Glutamatergic neuron (in vitro differentiated cells): ENCODE measurements at places on chromosomes 2 and 18. TPM values are rescaled to one million over a fixed set of nuclear protein-coding genes. Genes with fewer than 3 reads are reported as not detected.
A peak's percentile ranks its signal among the peaks of the same experiment; 100 is the strongest.

DNA sequence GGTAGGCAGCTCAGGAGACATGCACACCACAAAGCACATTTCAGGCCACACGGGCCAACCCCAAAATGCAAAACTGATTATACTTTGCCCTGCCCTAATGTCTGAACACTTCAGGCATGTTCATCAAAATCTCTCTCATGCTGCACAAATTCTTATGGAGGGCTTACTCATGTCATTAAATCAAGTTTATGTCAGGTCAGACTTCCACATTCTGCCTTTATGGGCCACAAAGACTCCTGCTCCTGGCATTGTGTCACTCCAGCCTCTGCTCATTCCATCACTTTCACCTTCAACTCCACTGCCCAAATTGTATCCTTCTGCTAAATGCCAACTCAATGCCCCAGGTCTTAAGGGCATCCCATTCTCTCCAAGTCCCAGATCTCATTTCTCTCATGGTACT, 9.2 kb downstream of the UXS1 start:
- DNase-seq, result no peak
- H3K36me3 ChIP-seq, result no peaks in the 10 kb centered on the region
- H3K4me1 ChIP-seq, result peaks cover 22% of the 10 kb centered on the region
- H3K27ac ChIP-seq, result no peak overlapping the region
- H3K27me3 ChIP-seq, result no peaks in the 10 kb centered on the region
- no peak overlapping the region for H3K4me3 ChIP-seq

DNA sequence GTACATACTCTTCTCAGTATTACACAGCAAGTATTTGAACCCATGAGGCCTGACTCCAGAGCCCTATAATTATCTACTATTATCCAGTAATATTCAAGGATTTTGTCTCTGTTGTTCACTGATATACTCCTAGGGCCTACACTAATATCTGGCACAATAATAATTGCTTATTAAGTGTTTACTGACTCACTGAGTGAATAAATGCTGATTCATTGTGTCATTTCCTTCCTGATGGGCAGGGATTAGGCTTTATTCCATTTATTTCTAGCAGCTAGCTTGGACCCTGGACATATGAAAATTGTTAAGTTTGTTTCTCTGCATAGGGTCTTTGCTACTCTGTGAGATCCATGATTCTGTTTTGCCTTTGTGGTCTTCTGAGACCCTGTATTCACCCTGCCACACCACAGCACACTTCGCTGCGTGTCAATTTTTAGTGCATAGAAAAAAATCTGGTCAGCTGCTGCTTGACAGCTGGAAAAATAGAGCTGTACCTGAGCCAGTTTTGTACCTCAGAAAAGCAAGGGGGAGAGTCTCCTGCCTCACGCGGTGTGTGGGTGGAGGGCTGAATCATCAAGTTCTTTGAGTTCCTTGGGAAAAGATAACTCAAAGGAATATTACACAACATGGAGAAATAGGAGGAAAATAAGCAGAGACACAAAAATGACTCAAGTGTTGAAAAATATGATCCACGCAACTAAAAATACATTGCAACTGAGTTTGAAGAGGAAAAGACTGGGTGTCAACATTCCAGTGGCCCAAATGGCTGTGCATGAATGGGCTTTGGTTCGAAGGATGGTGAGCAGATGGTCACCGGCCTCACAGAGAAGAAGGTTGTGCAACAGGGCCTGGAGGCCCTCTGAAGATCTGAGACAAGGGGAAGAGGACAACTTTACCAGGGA, 18.9 kb upstream of the DPP4 start:
- H3K27me3 ChIP-seq, result no peaks in the 10 kb centered on the region
- H3K4me3 ChIP-seq, result no peak overlapping the region
- DNase-seq, result no peak
- H3K4me1 ChIP-seq, result no peaks in the 10 kb centered on the region
- H3K36me3 ChIP-seq, result no peaks in the 10 kb centered on the region

The ZNF892 gene
- 21.1 TPM for total RNA-seq

The G6PC2 gene
- total RNA-seq, result not detected

GRCh38 chr2:37877457-37878315, 47.4 kb upstream of the RMDN2 start:
- peaks cover 13% of the 10 kb centered on the region for H3K4me1 ChIP-seq
- H3K4me3 ChIP-seq, result no peak overlapping the region
- H3K27ac ChIP-seq, result peak overlapping the region; percentile 59
- DNase-seq, result no peak

DNA sequence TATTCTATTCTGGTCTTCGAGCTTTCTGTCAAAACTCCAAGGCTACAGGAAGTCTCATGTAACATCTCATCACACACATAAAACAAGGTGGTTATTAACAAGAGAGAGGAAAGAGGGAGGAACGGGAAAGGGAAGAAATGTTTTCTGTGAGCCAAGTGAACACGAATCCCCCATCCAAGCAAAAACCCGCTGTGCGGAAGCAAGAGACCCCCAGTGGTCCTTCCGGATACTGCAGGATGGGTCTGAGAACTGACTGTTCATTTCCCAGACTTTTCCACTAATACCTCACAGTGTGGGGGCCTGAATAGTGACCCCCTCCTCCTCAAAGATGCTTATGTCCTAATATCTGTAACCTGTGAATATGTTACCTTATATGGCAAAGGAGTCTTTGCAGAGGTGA, 19.0 kb upstream of the DIPK1C start:
- no peak overlapping the region for H3K4me3 ChIP-seq
- H3K4me1 ChIP-seq, result no peaks in the 10 kb centered on the region
- no peaks in the 10 kb centered on the region for H3K27me3 ChIP-seq
- DNase-seq, result peak; percentile 82
- H3K36me3 ChIP-seq, result no peaks in the 10 kb centered on the region

- no peak overlapping the region for H3K27ac ChIP-seq
- peaks cover 3% of the 10 kb centered on the region for H3K4me1 ChIP-seq
- no peaks in the 10 kb centered on the region for H3K27me3 ChIP-seq
- peaks cover 3% of the 10 kb centered on the region for H3K36me3 ChIP-seq
- H3K4me3 ChIP-seq, result no peak overlapping the region
- DNase-seq, result no peak
Observed at GRCh38 chr2:16621316-16621715, 44.3 kb downstream of the CYRIA start.

GRCh38 chr2:240300261-240300821, 135.1 kb upstream of the GPC1 start:
- H3K27me3 ChIP-seq, result peaks cover 4% of the 10 kb centered on the region
- H3K27ac ChIP-seq, result no peak overlapping the region
- no peak overlapping the region for H3K4me3 ChIP-seq
- H3K4me1 ChIP-seq, result peaks cover 6% of the 10 kb centered on the region
- DNase-seq, result no peak

- no peak overlapping the region for H3K27ac ChIP-seq
- H3K36me3 ChIP-seq, result no peaks in the 10 kb centered on the region
- no peak overlapping the region for H3K4me3 ChIP-seq
- H3K27me3 ChIP-seq, result no peaks in the 10 kb centered on the region
- H3K4me1 ChIP-seq, result no peaks in the 10 kb centered on the region
- DNase-seq, result no peak
Observed at GRCh38 chr2:222973237-222973636, 78.8 kb upstream of the KCNE4 start.

DNA sequence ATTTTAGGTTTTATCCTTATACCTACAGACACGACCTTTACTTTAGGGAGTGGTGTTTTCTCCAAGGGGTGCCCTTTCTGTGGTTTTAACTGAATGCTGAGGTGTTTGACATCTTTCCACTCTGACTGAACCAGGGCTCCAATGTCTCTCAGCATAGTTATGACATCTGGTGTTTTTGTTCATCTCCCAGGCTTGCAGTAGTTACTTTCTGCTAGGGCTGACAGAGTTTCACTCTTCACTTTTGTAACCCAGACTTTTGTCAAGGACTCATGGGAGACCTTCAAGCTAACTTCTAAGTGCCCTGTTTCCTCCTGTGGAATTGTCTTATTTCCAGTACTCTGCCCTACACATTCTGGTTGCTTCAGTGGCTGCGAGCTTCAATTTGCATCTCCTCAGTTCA, 103.1 kb downstream of the CCDC85A start:
- H3K27me3 ChIP-seq, result peaks cover 3% of the 10 kb centered on the region
- H3K4me1 ChIP-seq, result peaks cover 18% of the 10 kb centered on the region
- no peak overlapping the region for H3K4me3 ChIP-seq
- no peaks in the 10 kb centered on the region for H3K36me3 ChIP-seq

DNA sequence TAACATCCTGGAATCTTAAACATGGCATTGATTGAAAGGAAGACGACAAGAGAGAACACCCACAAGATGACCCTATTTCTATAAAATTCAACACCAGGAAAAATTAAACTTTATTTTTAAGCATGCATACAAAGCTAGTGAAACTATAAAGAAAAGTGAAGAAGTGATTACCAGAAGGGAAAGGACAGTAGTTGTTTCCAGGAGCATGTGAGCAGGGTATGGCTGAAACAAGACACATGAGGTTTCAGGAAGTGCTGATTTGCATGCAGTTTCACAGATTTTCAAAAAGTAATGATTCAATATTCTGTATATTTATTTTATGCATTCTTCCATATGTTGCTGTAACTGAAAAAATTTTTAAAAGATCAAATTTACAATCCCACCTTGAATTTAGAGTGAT, 24.6 kb upstream of the DAW1 start:
- no peak overlapping the region for H3K27ac ChIP-seq
- H3K27me3 ChIP-seq, result peaks cover 6% of the 10 kb centered on the region
- peaks cover 8% of the 10 kb centered on the region for H3K4me1 ChIP-seq

DNA sequence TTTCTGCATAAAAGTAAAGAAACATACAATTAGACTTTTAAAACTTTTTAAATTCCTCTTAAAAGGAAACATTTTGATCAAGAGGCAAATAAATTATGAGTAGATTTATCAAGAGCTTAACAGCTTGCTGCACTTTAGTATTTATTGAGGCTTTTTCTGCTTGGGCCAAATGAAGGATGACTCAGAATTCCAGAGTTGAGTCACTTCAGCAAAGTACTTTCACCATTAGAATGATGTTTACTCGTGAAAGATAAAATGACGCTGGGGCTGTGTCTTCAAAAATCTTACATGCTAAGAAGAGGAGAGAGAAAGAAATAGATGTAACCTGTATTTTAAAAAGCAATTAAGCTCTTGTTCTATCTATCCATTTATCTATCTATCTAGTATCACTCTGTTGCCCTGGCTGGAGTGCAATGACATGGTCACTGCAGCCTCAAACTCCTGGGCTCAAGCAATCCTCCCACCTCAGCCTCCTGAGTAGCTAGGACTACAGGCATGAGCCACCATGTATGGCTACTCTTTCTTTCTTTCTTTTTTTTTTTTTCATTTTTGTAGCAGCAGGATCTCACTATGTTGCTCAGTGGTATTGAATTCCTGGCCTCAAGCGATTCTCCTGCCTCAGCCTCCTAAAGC, 75.3 kb upstream of the RIOK3 start:
- no peak overlapping the region for H3K27ac ChIP-seq
- no peak overlapping the region for H3K4me3 ChIP-seq
- peaks cover 2% of the 10 kb centered on the region for H3K27me3 ChIP-seq
- DNase-seq, result no peak
- H3K4me1 ChIP-seq, result no peaks in the 10 kb centered on the region

DNA sequence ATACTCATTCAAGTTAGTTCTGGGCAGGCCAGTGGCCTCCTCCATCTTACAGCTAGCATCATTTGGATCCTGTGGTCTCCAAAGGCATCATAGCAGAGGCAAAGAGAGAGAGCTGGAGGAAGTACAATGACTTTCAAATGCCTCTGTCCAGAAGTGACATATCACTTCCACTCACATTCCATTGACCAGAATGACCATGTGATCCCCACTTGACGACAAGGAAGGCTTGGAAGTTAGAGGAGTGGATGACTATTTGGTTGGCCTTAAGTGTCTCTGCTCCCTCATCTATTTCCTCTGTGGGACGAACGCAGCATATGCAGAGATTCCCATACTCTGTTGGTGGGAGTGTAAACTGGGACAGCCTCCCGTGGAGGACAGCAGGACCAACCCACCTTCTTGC, 27.8 kb upstream of the MLPH start:
- H3K27ac ChIP-seq, result no peak overlapping the region
- no peaks in the 10 kb centered on the region for H3K4me1 ChIP-seq
- peaks cover 9% of the 10 kb centered on the region for H3K27me3 ChIP-seq
- H3K36me3 ChIP-seq, result no peaks in the 10 kb centered on the region

The REG3G gene
- total RNA-seq, result not detected

DNA sequence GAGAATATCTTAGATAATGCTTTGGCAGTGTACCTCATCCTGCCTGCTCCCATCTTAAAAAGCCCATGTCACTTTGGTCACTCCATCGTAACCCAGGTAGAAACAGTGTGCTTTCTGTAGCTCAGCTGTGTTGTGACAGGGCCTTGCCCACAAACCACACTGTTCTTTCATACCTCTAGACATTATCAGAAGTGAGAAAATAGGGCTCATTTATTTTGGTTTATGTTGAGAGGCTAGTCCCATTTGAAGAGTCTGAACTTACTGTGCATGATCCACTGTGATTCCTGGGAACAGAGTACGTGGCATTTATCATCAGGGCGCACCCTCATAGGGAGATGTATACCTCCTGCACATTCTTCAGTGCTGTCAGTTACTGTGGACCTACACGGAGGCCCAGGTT, 69.7 kb downstream of the FEZ2 start:
- H3K4me3 ChIP-seq, result no peak overlapping the region
- no peak overlapping the region for H3K27ac ChIP-seq
- H3K4me1 ChIP-seq, result no peaks in the 10 kb centered on the region

GRCh38 chr2:153156743-153157142, 321.8 kb downstream of the RPRM start:
- H3K36me3 ChIP-seq, result peaks cover 15% of the 10 kb centered on the region
- no peak overlapping the region for H3K4me3 ChIP-seq
- H3K27me3 ChIP-seq, result no peaks in the 10 kb centered on the region
- H3K27ac ChIP-seq, result no peak overlapping the region
- no peak for DNase-seq

DNA sequence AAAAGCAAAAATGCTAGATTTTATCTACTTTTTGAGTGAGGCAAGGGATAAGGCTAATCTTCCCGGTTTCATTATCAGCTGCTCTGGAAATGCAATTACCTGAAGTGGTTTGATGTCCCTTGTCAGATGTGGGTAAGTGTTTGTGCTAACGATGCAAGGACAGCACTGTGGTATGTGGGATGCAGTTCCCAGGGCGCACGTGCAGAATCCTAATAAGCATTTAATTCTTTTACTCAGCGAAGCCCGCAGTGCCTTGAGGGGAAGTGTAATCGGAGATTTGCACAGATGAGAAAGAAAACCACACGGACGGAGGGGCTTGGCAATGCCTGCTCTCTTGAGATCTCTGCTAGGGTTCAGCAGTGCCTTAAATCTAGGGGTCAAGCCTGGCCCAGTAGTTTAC, 108.5 kb upstream of the LYPD6 start:
- H3K4me1 ChIP-seq, result peaks cover 10% of the 10 kb centered on the region
- H3K4me3 ChIP-seq, result no peak overlapping the region
- no peaks in the 10 kb centered on the region for H3K27me3 ChIP-seq

GRCh38 chr2:70851704-70852103, 16.1 kb upstream of the CD207 start:
- no peaks in the 10 kb centered on the region for H3K4me1 ChIP-seq
- no peak for DNase-seq
- H3K27me3 ChIP-seq, result peaks cover 2% of the 10 kb centered on the region
- H3K27ac ChIP-seq, result no peak overlapping the region

GRCh38 chr2:224025874-224026273, 13.2 kb downstream of the SERPINE2 start:
- peaks cover 3% of the 10 kb centered on the region for H3K27me3 ChIP-seq
- no peaks in the 10 kb centered on the region for H3K36me3 ChIP-seq
- no peak overlapping the region for H3K4me3 ChIP-seq
- DNase-seq, result no peak
- no peaks in the 10 kb centered on the region for H3K4me1 ChIP-seq

- no peak for DNase-seq
- H3K27ac ChIP-seq, result no peak overlapping the region
- H3K4me1 ChIP-seq, result no peaks in the 10 kb centered on the region
- no peaks in the 10 kb centered on the region for H3K27me3 ChIP-seq
- H3K36me3 ChIP-seq, result no peaks in the 10 kb centered on the region
Observed at GRCh38 chr2:56685205-56685604, 501.4 kb downstream of the CCDC85A start.

- no peak overlapping the region for H3K4me3 ChIP-seq
- no peak for DNase-seq
- no peaks in the 10 kb centered on the region for H3K4me1 ChIP-seq
Observed at GRCh38 chr2:176595986-176596385, 326.7 kb downstream of the MTX2 start.

The SCN7A gene
- total RNA-seq, result 0.32 TPM

The PLEKHH2 gene
- total RNA-seq, result 0.71 TPM
